ENCODE measurements at places on chromosomes 4 and X.

GRCh38 chrX:34493086-34493485 lies 164.0 kb downstream of the TMEM47 start:
- DNase-seq, result no peak

GRCh38 chr4:93029769-93030168 lies 726.0 kb downstream of the GRID2 start:
- DNase-seq, result no peak

DNA sequence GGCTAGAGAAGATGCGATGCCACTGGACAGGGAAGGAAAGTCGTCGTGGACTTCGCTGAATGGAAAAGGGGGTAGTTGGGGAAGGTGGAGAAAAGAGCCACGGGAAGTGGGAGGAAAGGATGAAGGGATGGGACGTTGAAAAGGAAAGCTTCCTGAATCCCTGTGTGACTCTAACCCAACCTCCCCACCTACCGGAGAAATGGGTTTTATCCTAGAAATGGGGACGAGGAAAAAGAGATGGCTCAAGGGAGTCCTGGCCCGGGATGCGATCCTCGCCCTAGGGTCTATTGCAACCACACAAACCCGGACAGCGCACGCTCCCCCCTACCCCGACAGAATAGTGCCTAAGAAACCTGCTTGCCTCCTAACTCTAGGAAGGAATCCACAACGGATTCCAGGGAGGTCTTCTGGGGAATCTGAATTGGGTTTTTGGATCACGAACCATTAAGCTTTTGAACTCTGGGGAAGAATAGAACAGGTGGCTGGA lies 738 bp upstream of the TSPAN5 start:
- DNase-seq, result no peak

DNA sequence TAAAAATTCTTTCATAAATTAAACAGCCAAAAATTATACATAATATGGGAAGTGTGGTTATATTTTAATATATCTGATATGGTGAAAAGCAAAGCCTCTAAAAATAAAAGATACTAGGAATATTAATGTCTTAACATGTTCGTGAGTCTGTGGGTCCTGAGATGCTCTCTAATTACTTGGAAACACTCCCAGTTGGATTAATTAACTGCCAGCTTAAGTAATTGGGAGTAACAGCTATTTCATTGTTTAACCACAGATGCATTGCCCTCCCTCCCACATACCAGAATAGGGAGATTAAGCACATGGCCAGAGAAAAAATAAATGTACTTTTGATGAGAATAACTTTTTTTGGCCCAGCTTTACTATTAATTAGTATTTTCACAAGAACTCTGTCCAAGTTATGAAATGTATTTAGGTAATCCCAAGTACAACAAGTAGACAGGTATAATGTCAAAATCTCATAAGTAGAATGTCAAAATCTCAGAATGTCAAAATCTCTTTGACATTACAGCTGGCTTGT lies 79.7 kb downstream of the BTC start:
- DNase-seq, result no peak

DNA sequence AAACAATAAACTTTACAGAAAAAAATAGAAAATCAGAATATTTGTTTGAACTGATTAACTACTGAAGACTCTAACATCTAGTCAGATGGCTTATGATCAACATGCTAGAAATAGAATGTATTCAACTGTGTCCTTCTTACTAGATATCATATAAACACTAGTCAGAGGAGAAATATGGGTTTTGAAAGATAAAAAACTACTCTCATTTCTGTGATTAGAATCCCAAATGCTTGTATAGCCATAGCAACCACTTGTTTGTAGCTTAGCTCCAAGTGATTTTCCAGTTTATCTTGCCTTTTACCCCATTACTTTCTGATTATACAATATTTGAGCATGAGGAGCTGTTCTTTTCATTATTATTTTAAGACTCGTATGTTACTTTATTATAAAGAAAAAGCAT lies 31.2 kb downstream of the USP38 start:
- no peak for DNase-seq

DNA sequence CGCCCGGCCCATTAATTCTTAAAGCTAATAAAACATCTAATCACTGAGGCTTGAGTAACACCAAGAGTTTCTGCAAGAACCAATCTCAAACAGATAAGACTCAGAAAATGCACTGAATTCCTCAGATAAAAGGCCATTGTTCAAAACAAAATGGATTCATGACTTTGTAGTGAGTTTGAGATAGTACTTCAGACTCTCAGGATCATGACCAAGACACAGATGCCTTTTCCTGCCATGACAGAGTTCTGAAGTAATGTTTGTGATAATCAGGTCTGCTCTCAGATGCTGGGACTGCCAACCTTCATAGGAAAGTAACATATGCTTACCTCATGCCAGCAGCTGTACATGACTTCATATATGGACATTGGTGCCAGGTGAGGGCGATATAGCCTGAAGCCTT lies 54.6 kb downstream of the NIPAL1 start:
- no peak for DNase-seq

DNA sequence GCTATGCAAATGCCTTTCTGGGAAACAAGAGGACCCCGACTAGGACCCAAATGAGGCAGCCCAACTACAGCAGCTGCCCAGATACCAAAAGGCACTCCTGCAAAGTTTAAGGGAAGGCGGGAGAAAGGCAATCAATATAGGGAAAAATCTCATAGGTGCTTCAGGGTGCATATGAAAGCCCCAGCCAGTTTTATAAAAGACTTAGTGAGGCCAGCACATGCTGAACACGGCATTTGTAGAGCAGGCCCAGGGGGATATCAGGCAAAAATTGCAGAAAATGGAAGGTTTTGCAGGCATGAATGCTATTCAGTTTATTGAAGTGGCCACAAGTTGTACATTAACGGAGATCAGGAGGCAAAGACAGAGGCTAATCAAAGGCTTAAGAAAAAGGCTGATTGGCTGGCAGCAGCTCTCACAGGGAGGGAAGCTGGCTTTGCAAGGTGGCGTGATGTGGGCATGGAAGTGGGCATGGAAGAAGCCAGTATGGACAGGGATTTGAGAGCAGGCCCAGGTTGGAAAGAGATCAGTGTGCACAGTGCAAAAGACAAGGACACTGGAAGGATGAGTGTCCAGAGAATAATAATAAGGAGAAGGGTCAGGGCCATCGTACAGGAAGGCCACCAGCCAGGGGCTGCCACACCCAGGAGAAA lies 37.7 kb upstream of the UGT2B7 start:
- no peak for DNase-seq

All from NCI-H524 treated with DMSO at 0.1 percent for 48 hours (cell line).